T-helper 17 cell (primary cell): ENCODE measurements at places on chromosomes 5 and 9.

GRCh38 chr9:114235033-114235661, 79.8 kb downstream of the COL27A1 start:
- DNase-seq = no peak

DNA sequence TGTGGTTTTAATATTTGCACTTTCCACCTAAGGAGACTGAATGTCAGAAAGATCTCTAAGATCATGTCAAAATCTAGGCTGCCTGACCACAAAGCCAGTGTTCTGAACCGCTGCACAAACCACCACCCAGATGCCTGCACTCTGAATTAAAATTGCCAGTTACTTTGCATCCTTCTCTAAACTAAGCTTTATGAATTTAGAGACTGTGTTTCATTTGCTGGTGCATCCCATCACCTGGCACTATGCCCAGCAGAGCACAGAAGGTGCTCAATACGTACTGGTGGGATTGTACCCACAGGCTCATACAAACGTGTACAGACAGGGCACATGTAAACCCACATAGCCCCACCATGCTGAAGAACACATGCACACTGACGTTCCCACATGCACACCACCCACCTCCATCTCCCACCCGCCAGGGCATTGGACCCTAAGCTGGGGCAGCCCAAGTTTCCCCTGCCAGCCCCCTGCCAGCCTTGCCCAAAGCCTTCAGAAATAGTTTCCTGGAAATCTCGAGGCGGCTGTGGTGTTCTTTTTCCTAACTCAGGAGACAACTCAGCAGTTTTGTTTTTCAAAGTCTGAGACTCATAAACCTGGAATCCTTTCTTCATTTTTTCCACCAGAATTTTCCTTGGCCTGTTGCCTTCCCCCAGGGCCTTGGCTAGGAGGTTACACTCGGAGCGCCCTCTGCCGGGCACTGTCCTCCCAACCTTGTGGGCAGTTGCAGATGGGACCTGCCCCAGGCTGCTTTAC, 9.6 kb upstream of the TRAF1 start:
- peak; percentile 74 for DNase-seq

DNA sequence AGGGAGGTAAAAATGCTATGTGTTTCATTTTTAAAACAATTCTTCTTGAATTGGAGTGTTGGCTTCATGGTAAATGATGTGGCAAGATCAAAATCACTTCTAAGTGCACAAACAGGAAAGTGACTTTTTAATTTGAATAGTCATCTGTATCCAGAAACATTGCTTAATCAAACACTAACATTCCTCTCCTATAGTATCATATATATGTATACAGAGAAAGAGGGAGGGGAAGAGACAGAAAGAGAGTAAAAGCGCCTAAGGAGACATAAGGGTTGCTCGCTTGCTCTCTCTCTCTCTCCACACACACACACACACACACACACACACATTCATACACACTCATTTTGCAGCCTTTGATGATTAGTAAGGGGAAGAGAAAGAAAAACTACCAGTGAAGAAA, 95.4 kb upstream of the PRDM9 start:
- DNase-seq = no peak

- DNase-seq = no peak
Observed at GRCh38 chr5:126975796-126976195, 54.6 kb downstream of the MARCHF3 start.

- DNase-seq = no peak
Observed at GRCh38 chr9:116656977-116657376, 30.1 kb upstream of the TRIM32 start.

DNA sequence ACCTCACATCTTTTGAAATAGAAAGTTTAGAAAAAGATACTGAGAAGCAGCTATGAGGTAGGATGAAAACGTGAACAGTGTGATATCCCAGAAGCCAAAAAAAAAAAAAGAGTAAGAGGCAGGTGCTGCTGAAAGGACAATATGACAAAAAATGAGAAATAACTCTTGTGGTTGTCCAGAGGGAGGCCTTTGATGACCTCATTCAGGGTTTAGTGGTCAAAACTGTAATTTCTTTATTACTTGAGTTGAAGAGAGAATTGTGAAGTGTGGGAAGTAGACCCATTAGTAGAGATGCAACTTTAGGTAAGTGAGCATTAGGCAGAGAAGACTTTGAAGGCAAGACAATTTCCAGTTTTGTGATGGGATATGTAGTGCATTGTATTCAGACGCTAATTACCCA, 1306.3 kb upstream of the ACO1 start:
- no peak for DNase-seq

GRCh38 chr5:79241535-79241979, 5.6 kb downstream of the JMY start:
- DNase-seq = no peak

DNA sequence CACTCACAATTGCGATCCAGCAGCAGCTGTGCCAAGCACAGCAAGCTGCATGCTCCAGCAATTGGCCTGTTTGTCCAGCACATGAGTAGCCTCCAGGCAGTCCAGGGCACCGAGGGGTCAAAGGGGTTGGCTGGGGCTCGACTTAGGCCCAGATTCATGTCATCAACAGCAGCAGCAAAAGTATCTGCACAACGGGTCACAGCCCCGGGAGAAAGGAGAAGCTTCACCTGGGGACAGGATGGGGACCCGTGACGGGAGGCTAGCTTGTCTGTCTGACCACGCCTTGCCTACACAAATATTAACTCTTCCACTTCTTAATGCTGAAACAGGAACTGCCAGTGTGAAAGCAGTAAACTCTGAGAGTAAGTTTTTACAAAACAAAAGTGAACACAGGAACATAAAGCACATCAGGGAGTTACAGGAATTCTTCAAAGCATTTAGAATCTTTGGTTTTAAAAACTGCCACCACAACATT, 191.2 kb downstream of the PIK3R1 start:
- DNase-seq = no peak

- DNase-seq = no peak
Observed at GRCh38 chr9:8589476-8589875, 789.9 kb upstream of the DMAC1 start.

GRCh38 chr5:78547731-78548615, 100.6 kb downstream of the LHFPL2 start:
- no peak for DNase-seq

- no peak for DNase-seq
Observed at GRCh38 chr9:35903049-35903448, 3.0 kb upstream of the HRCT1 start.

DNA sequence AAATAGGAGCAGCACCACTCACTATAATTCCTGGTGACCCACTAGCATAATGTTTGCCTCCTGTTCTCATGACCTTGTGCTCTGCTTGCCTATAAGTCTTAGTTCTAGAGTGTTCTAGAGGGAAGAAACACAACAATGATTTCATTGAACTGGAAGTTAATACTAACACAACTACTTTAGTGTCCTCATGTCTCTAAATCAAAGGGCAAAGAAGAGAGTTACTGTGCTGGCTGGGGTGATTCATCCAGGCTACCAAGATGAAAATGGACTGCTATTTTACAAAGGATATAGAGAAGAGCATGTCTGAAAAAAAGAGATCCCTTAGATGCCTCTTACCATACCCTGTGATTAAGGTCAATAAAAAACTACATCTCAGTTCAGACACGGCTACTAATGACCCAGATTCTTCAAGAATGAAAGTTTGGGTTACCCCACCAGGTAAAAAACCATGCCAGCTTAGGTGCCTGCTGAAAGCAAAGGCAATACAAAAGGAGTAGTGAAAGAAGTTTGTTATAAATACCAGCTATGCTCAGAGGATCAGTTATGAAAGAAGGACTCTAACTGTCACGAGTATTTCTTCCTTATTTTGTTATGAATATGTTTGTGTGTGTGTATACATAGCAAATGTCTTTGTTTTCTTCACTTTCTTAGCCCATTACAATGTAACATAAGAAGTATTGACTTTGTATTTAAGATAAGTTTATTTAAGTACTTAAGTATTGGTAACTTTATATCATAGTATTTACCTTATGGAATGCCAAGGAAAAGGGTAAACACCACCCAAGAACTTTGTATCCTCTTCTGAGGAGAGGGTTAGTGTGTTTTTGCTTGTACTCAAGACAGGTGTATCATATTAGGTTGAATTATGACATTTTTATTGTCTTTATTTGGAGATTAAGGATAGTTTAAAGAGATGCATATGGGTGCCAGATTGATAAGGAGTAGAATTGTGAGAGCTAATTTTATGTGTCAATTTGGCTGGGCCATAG, 314.1 kb upstream of the PTGER4 start:
- DNase-seq = no peak

DNA sequence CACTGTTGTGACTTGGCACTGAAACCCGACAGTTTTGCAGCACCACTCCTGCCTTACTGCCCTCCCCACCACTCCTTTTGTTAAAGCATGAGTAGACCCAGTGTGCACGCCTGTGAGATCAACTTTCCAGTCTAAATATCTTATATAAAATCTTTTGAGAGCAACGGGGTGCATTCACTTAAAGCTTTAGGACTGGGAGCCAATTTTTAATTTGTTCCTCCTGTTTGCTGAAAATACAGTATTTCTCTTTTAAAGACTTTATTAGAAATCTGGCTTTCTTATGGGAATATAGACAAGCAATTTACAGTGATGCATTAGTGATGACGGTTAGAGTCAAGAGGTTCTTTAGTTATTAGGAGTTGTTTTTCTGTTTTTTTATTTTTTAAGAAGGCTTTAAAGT, 397.5 kb downstream of the TMEM167A start:
- DNase-seq = no peak

DNA sequence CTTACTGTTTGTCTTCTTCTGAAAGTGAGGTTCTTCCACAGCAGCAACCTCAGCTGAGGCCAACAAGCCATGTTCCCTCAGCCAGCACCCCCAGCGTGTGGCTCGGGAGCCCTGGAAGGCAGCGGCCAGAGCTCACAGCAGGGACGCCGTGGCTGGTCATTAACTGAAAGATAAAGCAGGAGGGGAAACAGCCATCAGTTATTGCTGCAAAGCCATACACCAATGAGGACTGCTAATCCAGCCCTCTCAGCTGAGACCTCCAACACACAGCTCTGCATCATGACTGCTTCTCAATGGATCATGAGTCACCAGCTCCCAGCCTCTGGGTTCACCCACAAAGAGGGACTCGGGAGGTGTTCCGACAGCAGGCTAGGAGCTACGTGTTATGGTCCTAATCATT, 24.3 kb downstream of the ABCA1 start:
- no peak for DNase-seq

GRCh38 chr9:116726602-116727001, 39.5 kb downstream of the TRIM32 start:
- no peak for DNase-seq

GRCh38 chr5:158947846-158948245, 151.9 kb downstream of the EBF1 start:
- DNase-seq = no peak

- DNase-seq = no peak
Observed at GRCh38 chr5:145598983-145599382, 236.2 kb downstream of the PRELID2 start.

- no peak for DNase-seq
Observed at GRCh38 chr5:156971848-156972525, 9.0 kb upstream of the TIMD4 start.

- no peak for DNase-seq
Observed at GRCh38 chr5:179788193-179788854, 5.5 kb upstream of the LTC4S start.

GRCh38 chr5:98781964-98782363, 8.5 kb downstream of the RGMB start:
- no peak for DNase-seq

- no peak for DNase-seq
Observed at GRCh38 chr9:35406183-35406959, 83.5 kb upstream of the RUSC2 start.

DNA sequence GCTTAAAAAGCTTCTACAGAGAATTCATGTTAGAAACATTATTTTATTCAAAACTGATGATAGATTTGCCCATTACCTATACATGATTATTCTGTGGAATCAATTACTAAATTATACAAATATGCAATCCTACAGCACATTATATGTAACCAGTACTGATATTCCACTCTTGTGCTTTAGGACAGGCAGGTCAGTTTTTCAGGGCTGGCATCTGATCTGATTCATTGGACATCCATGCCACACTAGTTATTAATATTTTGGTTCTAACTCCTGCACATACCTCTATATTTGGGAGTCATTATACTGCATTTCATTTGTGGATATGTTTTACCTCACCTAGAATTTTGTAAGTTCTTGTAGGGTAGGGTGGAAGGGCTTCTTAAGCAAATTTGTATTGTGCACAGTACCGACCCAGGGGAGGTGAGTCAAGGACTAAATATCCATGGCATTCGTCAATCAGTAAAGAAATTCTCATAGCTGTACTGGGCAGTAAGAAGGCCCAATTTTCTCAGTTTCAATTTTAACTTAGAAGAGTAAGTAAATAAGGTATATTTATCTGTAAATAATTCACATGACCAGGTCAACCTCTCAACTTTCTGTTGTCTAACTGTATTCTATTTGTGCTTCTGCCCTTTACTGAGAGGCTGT, 33.5 kb downstream of the ELOVL7 start:
- no peak for DNase-seq

DNA sequence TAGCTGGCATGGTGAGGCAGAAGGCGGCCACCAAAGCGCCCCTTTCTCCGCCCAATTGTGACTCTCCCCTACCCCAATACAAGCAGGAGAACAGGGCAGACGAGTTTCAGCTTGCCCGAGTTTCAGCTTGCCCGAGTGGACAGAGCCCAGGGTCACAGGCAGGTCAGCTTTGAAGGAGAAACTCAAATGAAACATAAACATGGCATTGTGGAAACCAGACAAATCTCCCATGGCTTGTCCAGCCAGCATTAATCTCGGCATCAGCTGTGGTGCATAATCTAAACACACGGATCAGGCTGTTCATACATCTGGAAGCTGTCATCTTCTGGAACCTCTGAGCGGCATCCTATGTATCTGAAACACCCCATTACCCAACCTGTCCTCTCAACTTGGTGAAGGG, 16.9 kb downstream of the PTCH1 start:
- DNase-seq = no peak

GRCh38 chr5:119614838-119615237, 14.5 kb upstream of the FAM170A start:
- DNase-seq = no peak

DNA sequence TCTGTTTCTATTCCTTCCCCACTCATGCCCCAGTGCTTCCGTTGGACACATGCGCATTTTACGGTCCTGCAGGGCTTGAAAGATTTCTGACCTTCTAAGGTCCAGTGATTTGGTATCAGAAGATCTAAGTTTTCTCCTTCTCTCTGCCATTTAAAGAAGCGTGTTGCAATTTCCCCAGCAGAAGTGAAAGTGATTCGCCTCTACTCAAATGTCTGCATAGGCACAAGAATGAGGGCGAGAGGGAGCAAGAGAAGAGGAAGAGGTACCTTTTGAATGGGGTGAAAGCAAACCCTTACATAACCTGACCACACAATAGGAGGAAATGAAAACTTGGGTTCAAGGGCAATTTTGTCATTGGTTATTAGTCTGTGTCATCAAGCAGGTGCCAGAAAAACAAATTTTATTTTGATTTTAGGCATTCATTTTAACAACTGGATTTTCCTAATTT, 31.7 kb upstream of the NR3C1 start:
- DNase-seq = no peak

- no peak for DNase-seq
Observed at GRCh38 chr5:5649641-5650040, 227.2 kb downstream of the ICE1 start.
